ENCODE measurements at places on chromosomes 6 and 20.

DNA sequence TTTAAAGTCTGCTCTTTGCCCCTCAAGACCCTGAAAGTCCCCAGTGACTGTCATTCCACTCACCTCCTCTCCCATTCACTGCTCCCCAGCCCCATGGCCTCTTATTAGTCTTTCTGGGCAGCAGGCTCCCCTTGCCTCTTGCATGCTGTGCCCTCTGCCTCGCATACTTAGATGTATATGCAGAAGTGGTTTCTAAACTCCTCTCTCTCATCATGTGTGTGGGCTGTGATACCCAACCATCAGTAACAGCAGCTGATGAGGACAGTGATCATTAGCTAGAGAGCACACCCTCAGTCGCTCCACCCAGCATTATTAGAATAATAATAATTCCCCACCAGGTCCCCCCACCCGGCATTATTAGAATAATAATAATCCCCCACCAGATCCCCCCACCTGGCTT lies 14.5 kb downstream of the PKIG start:
- no peak for DNase-seq

DNA sequence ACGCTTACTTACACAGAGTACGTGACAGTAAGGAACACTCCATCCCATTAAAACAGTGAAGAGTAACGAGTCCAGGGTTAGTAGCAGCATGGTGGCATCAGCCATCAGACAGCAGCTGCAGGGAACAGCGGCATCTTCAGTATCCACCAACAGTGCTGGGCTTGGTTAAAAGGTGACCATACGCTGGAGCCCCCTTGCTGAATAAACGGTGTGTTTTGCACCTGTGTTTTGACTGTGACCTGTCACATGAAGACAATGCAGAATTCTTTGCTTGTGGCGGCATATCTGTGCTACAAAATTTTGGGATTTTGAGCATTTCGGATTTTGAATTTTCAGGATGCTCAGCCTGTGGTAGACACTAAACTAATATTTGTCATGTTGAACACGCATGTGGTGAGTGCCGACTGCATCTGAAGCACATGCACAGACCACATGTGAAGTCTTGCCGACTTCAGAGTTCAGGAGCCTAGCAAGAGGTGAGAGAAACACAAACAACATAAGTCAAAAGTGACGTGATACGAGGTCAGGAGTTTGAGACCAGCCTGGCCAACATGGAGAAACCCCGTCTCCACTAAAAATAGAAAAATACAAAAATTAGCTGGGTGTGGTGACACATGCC lies 69.3 kb upstream of the FRMD1 start:
- DNase-seq = no peak

- no peak for DNase-seq
Measured at GRCh38 chr20:41406896-41407444, 40.4 kb upstream of the EMILIN3 start.

DNA sequence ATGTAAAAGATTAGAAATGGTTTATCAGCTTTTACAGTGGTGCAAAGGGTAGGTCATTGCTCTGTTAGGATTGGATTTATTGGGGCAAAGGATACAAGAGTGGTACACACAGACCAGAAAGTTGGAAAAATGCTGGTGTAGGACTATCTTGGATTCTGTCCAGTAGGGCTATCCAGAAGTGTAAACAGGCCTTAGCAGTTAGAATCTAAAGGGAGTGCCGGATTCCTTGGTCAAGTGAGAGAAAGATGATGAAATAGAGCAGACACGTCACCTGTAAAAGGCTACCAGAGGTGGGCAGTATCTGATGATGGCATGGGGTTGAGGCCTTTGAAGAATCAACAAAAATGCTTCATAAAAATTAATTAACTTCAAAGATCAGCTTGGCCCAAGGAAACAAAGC lies 975.9 kb downstream of the KIF16B start:
- no peak for DNase-seq

GRCh38 chr20:35011589-35012226 lies 56.0 kb downstream of the MYH7B start:
- DNase-seq = no peak

GRCh38 chr6:30887901-30888815 lies 3.8 kb downstream of the DDR1 start:
- DNase-seq = no peak

- DNase-seq = no peak
Measured at GRCh38 chr6:154306696-154307095, 49.9 kb downstream of the IPCEF1 start.

DNA sequence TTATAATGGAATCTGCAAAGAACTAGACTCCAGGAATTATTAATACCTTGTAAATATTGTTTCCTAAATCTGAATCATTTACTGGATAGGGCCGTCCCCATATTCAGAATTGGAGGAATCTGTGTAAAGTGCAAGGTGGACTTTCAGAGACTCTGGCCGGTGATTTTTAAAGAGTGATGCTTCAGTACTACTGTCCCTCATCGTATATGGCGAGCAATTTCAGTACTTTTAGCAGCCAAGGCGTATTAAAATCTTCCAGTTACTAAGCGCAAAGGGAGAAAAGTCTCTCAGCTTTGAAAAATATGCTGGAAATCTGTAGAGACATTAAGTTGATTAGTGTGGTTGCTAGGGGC lies 483 bp downstream of the SMIM26 start:
- DNase-seq = no peak

DNA sequence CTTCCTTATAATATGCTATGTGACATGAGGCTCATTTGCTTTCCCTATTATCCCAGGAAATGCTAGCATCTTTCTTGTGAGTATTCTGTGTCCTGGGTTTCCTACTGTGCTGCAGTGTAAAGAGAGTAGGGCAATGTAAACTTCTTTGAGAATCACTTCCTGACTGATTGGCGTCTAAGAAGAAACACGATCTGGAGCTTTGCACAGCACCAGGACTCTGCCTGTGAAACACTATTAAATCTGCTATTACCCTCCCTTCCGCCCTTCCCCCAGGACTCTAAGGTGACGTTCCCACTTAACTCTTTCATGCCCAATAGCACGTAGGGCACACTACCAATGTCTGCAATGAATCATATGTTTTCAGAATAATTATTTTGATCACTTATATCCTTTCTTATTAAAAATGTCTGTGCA lies 607.3 kb upstream of the CITED2 start:
- no peak for DNase-seq

- DNase-seq = no peak
Measured at GRCh38 chr20:23570178-23570760, 2.0 kb upstream of the CST9L start.

- no peak for DNase-seq
Measured at GRCh38 chr6:62192593-62192992, 93.4 kb downstream of the KHDRBS2 start.

GRCh38 chr6:84524636-84525035 lies 239.8 kb downstream of the TBX18 start:
- DNase-seq = no peak

DNA sequence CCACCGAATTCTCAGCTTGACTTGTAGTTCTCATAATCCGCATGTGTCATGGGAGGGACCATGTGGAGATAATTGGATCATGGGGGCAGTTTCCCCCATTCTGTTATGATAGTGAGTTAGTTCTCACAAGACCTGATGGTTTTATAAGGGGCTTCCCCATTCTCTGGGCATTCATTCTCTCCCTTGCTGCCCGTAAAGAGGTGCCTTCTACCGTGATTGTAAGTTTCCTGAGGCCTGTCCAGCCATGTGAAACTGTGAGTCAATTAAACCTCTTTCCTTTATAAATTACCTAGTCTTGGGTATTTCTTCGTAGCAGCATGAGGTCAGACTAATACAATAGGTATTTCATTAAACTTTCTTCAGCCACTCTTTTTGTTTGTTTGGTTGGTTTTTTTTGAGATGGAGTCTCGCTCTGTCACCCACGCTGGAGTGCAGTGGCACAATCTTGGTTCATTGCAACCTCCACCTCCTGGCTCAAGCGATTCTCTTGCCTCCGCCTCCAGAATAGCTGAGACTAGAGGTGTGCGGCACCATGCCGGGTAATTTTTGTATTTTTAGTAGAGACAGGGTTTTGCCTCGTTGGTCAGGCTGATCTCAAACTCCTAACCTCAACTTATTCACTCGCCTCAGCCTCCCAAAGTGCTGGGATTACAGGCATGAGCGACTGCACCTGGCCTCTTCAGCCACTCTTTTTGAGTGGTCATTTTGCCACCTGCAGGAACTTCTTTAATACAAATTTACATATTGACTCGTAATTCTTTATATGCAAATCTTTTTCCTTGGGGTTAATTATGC lies 36.3 kb downstream of the GSTA2 start:
- DNase-seq = no peak

GRCh38 chr6:90044833-90045381 lies 150.6 kb downstream of the GJA10 start:
- DNase-seq = no peak

GRCh38 chr20:47280668-47281067 lies 75.8 kb downstream of the ZMYND8 start:
- DNase-seq = no peak

- no peak for DNase-seq
Measured at GRCh38 chr6:110414669-110415068, 706 bp downstream of the DDO start.

GRCh38 chr6:118843685-118844390 lies 50.1 kb upstream of the ASF1A start:
- no peak for DNase-seq

DNA sequence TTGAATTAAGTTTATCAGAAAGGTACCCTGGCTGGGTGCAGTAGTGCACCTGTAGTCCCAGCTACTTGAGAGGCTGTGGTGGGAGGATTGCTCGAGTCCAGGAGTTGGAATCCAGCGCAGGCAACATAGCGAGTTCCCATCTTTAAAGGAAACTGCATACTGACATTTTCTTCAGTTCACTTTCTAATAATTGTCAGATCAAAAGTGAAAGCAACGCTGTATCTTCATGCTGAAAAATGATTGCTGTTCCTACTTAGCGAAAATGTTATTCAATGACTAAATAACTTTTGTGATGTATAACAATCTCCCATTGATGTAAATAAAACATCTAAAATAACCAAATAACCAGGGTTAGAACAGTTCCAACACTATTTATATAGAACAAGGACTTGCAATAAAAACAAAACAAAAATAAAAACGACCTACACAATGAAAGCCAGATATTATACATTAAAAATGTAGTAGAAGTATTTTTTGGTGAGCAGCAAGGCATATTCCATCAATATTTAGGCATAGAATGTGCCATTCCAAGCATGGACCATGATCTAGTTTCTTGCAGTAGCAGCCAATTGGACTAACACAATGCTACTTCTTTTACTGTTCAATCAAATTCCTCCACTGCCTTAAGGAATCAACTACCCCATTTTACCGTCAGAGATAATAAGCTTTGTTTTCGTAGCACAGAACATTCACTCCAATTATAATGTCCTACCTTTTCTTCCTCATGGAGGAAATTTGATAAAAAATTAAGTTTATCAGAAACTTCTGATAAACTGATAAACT lies 1.5 kb downstream of the LATS1 start:
- DNase-seq = no peak

GRCh38 chr6:4732691-4733315 lies 43.4 kb upstream of the CDYL start:
- DNase-seq = no peak

DNA sequence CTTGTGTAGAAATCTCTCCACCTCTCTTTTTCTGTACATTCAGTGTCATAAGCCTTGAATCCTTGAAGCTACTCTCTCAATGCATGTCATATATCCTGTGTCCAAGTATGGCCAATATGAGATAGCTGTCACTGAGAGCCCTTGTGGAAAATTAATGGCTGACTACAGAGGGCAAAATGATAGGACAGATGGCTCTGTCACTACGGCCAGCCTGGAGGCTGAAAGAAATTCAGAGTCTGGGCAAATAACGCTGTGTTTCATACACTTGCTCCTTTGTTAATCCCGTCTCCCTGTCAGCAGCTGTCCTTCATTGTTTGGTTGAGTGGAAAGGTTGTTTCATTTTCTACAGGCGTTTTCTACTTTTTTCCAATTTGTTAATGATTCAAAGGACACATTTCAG lies 70.4 kb upstream of the VGLL2 start:
- no peak for DNase-seq

DNA sequence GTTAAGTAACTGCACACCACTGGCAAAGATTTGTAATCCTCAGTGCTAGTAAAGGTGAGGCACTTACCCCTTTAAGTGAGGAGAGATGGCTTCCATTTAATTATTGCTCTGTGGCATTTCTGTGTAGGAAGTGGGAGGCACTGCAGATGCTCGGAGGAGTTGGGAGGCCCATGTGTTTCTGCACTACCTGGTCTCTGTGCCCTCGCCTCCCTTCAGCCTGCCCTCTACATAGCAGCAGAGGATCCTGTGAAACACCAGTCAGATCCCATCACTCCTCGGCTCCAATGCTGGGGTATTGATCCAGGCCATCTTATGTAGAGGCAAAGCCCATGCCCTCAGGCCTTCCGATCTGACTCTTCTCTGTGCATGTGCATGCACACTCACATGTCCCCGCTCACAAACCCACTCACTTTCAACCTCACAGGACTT lies 67.0 kb downstream of the SLX4IP start:
- no peak for DNase-seq

DNA sequence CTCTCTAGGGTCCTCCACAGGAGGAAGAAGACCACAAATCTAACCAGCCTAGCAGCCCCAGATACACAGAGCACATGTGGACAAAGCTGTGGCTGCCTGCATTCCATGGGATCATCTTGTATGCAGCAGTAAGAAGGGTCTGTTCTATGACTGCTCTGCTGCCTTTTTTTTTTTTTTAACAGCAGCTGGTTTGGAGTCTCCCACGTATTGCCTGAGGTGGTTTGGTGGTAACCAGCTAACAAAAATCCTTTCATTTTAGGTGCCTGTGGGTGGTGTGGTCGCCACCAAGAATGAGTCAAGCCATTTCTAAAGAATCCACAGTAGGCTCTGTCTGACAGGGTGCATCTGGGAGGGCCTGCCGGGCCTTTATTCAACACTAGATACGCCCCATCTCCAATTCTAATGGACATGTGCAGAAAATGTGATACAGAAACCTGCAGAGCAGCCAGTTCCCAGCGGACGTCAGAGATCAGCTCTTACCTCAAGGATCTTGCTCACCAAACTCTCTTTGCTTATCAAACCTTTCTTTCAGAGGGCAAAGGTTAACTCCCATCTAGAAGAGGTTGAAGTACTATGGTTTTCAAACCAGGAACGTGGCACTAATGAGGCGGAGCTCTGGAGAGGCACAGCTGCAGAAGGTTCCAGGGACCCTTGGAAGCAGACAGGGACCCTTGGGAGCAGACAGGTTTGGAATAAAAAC lies 32.0 kb downstream of the GNAS-AS1 start:
- no peak for DNase-seq

- no peak for DNase-seq
Measured at GRCh38 chr20:62141397-62142251, 1.6 kb downstream of the PSMA7 start.

DNA sequence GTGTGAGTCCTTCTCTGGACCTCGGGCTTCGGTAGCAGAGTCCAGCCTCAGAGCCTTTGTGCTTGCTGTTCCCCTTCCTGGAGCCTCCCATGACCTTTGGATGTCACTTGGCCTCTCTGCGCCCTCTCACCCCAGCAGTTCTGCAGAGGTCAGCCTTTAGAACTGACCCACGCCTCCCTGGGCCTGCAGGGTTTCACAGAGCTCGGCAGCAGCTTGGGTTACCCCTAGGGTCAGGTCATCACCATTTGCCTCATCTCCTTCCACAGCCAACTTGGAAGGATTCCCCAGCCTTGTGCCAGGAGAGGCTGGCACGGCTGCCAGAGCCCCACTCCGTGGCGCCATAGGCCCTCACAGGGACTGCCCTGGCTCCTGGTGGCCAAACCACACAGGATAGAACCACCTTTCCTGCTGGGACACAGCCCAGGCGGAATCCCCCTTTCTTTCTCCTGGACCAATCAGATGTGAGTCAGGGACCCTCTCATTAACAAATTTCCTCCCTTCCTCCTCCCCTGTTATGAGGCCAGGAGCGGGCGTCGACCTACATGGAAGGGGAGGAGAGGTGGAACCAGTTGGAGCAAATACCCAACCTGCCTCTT lies 13.9 kb upstream of the SIRPA start:
- no peak for DNase-seq

GRCh38 chr6:1657771-1658165 lies 48.1 kb downstream of the FOXC1 start:
- no peak for DNase-seq

Measured in activated CD4-positive, alpha-beta T cell treated with anti-CD3 and anti-CD28 coated beads for 1 hour (primary cell).